ENCODE measurements at places on chromosomes 4 and X. TPM values are rescaled to one million over a fixed set of nuclear protein-coding genes. Genes with fewer than 3 reads are reported as not detected.

Gene MAGEC1
- not detected for total RNA-seq

Gene SMIM10L2A
- total RNA-seq: 0.24 TPM

Gene SOWAHD
- total RNA-seq: not detected

Gene P2RY4
- total RNA-seq: not detected

Gene SSX2B
- not detected for total RNA-seq

Gene GAGE1
- total RNA-seq: not detected

Gene DHX15
- total RNA-seq: 152 TPM

Measured in endothelial cell of umbilical vein (primary cell).